ENCODE measurements at places on chromosomes 5 and 9.

GRCh38 chr9:23563517-23563916, 262.5 kb downstream of the ELAVL2 start:
- no peak for DNase-seq

DNA sequence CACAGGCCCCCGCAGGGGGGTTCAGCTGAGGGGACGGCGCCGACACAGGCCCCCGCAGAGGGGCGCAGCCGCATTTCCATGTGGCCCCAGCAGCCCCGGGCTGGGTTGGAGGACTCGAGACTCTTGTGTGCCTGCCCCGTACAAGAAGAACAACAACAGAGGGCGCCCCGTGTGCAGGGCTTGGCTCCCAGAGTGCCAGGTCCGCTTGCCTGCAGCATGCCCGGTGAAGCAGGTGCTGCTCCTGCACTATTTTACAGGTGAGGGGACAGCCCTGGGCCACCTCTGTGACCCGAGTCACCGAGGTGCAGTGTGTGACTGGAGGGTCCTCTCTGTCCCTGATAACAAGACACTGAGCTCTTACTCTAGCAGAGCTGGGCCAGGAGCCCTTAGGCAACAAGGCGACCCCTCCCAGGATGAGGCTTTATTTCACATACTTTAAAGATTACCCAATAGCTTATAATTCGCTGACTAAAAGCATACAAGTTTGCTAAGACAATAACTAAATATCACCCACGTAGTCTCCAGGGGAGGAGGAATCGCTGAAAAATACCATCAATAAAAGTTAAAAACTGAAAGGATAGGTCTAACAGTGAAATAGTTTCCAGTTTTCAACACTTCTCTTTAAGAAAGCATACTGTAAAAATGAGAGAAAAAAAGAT, 41.7 kb upstream of the SLC9A3 start:
- DNase-seq, result no peak

DNA sequence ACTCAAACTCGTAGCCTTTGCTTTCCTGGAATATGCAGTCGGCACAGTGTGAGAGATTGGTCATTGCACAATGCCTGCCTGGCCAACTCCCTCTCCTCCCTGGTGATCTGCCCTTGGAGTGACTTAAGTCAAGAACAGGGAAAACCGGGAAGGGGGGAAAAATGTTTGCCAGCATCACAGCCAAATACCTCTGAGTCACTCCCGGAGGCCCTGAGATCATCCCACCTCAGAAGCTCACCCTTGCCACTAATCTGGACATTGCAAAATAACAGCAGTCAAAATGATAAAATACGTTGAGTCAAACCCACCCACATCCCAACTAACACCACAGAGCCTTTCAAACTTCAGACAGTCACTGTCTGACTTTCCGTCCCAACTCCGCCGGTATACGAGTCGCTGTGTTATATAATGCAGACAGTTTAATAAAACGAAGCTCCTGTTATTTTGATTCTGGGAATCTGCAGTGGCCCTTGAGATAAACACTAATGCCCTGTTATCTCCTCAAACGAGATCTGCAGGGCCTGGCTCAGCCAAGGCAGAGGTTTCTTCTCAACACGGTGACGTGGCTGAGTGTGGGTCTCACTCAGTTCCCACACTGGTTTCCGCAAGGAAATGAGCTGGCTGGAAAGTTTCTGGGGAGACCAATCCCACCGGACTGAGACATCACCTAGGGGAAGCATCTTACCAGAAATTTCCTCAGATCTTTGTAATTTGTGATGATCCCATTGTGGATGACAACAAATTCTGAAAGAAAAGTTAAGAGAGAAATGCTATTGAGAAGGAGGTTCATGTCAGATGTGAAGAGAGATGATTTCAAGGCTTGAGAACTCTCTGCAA, 22.1 kb downstream of the GFPT2 start:
- peak; percentile 43 for DNase-seq

DNA sequence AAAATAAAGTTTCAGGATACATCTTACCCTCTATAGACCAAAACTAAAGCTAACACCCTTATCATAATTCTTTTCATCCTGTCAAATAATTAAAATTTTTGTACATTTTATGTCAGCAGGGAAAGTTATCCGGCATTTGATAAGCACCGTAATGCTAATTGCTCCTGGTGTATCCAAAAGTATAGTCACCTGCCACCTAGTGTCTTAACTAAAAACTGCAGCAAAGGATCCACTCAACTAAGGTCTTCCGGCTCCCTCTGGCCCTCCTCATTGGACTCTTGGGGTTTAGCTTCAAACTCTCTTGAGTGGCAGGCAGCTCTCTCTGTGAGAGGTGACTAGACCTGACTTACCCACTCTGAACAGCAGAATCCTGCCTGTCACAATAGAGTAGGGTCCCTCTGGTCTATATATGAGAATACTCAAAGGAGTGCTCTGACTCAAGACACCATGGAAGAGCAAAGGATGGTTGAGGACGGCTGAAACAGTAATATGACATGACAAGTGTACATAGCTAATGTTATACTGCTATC, 60.4 kb upstream of the CAST start:
- peak; percentile 77 for DNase-seq

- no peak for DNase-seq
These were observed 22.7 kb downstream of the CAMK2A start for GRCh38 chr5:150266871-150267291.

DNA sequence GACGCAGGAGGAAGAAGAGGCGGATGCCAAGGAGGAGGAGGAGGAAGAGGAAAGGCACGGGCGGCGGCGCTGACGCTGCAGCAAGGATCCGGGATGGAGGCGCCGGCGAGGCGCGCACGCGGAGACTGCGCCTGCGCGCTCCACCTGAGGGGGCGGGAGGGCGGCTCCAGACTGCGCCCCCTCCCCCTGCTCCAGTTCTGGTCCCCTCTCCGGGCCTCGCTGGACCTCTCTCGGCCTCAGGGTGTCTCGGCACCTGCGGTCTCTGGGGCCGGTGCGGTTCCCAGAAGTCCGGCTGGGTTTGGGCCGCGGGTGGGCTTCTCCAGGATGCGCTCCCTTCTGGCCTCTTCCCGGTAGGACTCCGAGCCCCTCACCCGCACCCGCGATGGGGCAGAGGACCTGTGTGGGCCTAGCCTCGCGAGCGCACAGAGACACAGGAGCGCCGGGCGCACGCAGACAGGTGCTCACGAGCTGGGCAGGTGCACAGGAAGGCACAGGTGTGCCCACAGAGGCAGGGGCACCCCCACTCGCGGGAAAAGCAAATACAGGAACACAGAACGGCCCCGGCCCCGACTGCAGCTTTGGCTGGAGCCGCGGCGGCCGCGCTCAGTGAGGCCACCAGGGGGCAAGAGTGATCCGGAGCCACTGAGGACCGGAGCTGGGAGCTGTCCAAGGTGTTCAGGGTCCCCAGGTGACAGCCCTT, at the start of gene NPDC1:
Gene NPDC1 (minus strand): TSS at position 90 of the 700 bp plus-strand sequence. CDS start 188 bp downstream, outside the sequence.
- DNase-seq, result peak; percentile 82

DNA sequence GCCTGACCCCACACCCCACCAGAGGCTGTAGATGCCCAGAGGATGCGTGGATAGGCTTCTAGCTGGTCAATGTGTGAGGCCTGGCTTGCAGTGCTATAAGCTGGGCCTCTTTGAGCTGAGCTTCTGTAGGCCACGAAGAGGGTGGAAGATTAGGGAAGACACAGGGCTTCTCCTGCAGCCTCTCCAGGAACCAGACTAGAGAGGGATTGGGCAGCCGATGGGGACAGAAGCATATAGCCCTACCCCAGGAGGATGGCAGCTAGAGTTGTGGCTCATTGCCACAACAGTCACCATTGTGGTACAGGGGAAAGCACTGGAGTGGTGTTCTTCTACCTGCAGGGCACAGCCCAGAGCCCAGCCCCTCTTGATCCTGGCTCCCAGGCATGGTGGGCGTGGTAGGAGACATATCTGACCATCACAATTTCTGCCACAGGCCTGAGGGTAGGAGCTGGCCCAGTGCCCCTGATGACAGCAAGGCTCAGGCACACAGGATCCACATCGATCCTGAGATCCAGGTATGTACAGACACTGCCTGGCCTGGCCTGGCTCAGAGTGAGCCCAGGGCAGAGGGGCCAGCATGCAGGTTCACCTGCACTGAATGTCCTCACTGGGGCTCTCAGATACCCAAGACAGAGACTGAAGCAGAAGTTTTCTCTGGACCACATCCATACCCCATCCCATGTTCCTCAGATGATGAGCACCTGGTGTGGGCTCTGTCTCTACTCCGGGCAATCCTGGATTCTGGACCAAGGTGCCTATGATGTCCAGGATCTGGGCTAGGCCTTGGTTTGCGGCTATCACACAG, 8.7 kb downstream of the PDLIM4 start:
- DNase-seq, result no peak

- peak; percentile 45 for DNase-seq
These were observed at the start of gene FOXD1 for GRCh38 chr5:73448463-73449136. FOXD1 (minus strand) TSS chr5:73448777; CDS start chr5:73448362, 415 bp downstream.

DNA sequence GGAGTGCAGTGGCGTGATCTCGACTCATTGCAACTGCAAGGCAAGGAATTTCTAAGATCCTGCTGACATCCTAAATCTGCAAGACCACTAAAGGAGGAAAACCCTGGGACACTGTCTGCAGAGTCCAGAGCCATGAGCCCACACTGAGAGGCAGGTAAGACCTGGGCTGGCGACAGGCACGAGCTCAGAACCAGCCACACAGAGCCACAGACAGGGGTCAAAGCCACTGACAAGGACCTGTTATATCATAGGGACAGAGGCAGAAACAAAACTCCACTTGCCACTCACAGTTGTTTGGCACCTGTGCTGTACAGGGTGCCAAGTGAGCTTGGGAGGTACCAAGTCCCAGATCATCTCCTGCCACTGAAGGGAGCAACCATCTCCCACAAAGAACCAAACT, 34.2 kb downstream of the IPPK start:
- DNase-seq, result no peak

GRCh38 chr9:94281101-94281500, 22.0 kb downstream of the ZNF169 start:
- no peak for DNase-seq

GRCh38 chr5:74974451-74975091, 77.8 kb downstream of the GCNT4 start:
- DNase-seq, result no peak

- no peak for DNase-seq
These were observed 1035.3 kb downstream of the CDH12 start for GRCh38 chr5:21817668-21818369.

DNA sequence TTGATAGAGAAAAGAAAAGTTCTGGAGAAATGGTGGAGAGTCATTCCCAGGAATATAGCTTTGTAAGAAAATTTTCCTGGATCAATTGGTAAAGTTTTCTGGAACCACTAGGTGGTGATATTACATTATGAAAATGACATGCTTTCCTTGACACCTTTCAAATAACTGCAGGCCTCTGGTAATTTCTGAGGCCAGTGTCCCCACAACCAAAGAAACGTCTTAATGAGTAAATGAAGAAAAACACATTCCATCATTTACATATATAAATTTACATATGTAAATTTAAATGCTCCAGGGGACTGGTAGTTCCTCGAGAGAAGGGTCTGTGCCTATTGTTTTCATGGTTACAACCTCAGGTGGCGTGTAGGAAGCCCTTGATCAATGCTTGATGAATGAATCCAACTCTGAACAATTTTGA, 17.2 kb upstream of the RGS3 start:
- no peak for DNase-seq

DNA sequence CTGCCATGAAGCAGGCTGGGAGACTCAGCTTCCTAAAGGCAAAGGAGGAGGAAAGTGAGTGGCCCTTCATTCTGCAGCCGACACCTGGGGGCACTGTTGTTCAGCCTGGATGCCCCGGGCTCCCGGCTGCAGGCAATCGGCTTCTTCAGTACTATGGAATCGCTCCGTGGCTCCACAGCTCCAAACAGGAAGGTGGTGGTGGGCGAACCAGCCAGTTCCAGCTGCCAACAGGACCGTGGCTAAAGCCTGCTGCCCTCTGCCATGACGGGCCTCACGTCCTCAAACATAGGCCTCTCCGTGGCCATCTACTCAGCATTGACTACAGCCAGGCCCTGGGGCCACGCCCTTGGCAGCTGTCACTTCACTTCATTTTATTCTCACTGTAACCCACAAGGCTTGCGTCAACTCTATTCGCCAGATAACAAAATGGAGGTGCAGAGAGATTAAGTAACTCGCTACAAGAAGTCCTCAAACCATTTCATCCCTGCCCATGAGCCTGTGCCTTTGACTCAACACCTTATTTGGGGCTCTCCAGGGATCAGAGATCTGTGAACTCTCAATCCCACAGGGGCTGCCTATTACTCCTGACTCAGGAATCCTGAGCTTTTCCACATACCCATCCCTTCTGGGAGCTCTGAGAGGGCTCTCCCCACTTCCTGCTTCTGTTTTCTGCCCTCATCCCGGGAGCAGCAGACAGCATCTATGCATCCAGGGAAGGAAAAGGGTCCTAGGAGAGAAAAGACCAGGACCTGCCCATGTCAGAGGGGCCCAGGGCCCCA, 38.0 kb downstream of the PAX5 start:
- peak; percentile 23 for DNase-seq

- no peak for DNase-seq
These were observed 414.3 kb downstream of the ANXA1 start for GRCh38 chr9:73565833-73566465.

DNA sequence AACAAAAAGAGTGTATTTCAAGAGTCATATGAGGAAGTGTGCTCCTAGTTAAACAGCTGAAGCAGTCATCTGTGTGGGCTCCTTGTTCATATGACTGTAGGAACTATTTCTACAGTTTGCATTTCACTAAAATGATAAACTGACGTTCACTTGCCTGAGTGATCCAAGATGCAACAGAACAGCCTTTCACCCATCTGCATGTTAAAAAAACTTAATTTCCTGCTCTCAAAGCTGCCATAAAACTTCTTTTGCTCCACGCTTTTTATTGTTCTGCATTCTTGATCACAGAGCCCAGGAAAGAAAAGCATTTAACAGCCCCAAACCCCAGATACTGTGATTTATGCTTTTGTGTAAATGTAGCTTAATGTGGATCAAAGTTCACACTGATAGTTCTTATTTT, 43.9 kb downstream of the ZNF608 start:
- DNase-seq, result no peak

DNA sequence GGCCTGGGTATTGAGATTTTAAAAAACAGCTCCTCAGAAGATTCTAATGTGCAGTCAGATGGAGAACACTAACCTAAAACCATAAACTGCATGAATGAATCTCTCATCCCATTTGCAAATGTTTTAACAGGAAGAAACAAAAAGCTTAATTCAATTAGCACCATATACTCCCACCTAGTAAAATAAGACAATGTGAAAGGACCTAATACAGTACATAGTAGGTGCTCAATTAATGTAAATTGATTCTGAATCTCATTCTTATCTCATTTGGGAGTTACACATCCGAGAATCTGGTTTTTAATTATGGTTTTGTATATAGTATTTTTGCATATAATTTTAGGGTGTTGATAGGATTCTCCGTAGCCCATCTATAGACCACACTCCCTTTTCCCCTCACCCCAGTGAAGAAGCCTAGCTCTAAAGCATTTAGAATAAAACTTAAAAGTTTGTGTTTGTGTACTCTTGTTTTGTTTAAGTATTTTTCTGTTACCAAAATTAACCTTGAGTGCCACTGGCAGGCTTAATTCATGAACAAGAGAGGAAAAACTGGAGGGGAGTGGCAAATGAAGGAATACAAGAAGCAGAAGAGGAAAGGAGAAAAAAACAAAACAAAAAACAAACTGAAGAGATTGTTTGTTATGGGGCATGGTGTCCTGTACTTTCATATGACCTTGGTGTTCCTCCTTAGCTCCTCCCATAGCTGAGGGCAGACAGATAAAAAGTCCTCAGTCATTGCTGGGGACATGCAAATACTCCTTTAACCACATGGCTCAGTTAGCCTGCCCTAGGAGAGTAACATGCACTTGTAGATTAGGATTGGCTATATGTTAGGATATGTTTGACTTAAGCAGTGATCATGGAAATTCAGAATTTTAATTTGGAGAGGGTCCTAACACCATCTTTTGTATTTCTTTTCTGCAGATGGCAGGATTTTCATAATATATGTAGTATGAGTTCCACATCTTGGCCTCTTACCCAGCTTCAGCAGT, 1.2 kb downstream of the RNF14 start:
- DNase-seq, result no peak
